NCI-H2081 (cell line): ENCODE measurements at places on chromosomes 13 and 19.

DNA sequence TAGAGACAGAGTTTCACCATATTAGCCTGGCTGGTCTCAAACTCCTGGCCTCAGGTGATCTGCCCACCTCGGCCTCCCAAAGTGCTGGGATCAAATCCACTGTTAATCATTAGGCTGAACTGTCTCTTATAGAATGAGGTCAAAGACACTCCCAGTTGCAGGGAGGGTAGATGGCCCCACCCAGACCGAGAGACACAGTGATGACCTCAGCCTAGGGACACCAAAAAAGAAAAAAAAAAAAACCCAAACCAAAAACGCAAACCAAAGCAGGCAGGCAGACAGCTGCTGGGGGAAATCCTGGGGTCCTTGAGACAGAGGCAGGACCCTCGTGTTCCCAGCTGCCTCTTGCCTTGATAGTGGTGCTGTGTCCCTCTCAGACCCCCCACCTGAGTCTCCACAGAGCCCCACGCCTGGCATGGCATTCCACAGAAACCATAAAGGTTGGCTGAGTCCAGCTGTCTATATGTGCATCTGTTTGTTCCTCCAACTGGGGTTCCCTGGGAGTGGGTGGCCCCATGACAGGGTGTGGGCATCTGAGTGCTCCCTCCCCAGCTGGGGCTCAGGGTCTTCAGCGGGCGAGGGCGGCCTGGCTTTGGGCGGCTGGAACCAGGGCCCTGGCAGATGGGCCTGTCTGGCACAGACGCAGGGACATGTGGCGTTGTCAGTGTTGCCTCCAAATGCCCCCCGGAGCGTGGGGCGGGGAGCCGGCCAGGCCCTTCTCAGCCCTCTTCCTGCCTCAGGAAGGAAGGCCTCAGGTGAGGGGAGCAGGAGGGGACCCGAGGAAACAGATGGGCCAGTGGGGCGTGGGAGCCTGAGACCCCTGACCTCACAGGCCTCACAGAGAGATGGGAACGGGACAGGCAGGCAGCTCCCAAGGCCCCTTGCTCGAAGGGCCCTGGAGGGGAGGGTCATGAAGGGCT is 5.2 kb downstream of the DAND5 start:
- no peak for DNase-seq

- peak; percentile 71 for DNase-seq
Measured at GRCh38 chr13:22915442-22916082, 265.2 kb upstream of the SGCG start.

DNA sequence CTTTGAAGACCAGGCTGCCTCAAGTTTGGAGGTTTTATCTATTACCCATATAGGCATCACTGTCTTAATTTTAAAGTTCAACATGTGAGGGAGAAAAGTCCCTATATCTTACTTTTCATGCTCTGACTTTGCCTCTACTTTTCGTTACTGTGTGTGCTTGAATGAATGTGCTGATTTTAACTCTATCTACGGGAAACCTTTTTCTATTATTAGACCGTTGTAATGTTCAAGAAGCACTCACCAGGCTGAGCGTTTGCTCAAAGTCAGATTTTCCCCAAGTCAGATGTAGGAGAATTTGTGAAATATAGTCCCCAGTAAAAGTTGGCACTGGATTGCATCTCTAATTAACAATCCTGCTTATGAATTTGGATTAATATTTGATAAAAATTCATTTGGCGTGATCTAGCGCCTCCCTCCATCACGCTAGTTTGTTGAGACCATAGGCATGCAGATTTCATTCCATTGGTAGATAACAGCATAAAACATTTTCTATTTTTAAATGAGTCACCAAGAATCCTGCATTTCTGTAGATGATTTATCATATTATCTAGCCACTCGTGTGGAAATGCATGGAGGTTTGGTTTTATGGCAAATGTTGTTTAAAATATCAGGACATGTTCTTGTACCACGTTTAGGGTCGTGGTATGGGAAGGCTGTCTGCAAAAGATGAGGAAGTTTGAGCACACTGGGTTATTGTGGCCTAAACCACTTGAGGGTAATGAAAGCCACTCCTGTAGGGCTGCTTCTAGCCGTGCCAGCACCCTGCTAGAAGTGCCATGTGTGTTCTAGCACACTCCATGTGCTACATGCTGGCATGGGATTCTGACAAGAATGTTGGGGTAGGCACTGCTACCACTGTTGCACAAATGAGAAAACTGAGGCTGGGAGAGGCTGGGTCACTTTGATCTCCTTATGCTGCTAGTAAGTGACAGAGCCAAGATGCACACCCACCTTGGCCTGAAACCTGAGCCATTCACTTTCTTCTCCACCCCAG is 179.4 kb downstream of the FGF9 start:
- no peak for DNase-seq

GRCh38 chr13:26929971-26930730 is 169.6 kb upstream of the GPR12 start:
- DNase-seq: peak; percentile 67
